ENCODE measurements at places on chromosomes 7 and 10. TPM values are rescaled to one million over a fixed set of nuclear protein-coding genes. Genes with fewer than 3 reads are reported as not detected.

Gene PRTFDC1
- total RNA-seq = 6.8 TPM

Gene PCDH15
- under 0.01 TPM for total RNA-seq

Gene LHPP
- total RNA-seq = 17.5 TPM

Gene AKR1C1
- 6.8 TPM for total RNA-seq

Gene SH2B2
- total RNA-seq = 4.7 TPM

Gene C10orf67
- total RNA-seq = not detected

Gene CHAT
- not detected for total RNA-seq

Gene PON1
- total RNA-seq = not detected

Gene TMEM176A
- total RNA-seq = not detected

Gene RNLS
- total RNA-seq = 8.1 TPM

Gene MAGI2
- total RNA-seq = 16.0 TPM

Gene COL1A2
- 7,304 TPM for total RNA-seq

Gene ANKRD2
- 0.89 TPM for total RNA-seq

Gene GPR158
- 0.05 TPM for total RNA-seq

Gene C10orf53
- not detected for total RNA-seq

Gene SFRP5
- not detected for total RNA-seq
